ENCODE measurements at places on chromosomes 12 and 14.
A peak's percentile ranks its signal among the peaks of the same experiment; 100 is the strongest.

DNA sequence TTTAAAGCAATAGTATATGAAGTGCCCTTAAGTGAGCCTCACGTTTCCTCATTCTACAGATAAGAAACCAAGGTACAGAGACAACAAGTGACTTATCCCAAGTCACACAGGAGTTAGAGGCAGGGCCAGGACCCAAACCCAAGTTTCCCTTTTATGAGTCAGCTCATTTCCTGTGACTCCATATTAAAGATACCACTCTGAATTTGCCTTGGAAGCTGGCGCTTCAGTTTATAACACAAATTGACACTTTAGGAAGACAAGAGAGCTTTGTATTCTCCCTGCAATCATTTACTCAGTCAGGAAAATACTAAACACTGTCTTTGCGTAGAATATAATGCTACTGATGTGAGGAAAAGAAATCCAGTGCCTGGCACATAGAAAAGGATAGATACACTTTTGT is 43.2 kb downstream of the MYBPC1 start:
- no peak for DNase-seq

- no peak for DNase-seq
These were observed 62.1 kb downstream of the ACACB start for GRCh38 chr12:109178532-109178931.

- peak; percentile 80 for DNase-seq
These were observed 14.8 kb upstream of the CALM1 start for GRCh38 chr14:90381999-90382451.

GRCh38 chr14:33280646-33281045 is 342.0 kb downstream of the NPAS3 start:
- DNase-seq, result no peak

DNA sequence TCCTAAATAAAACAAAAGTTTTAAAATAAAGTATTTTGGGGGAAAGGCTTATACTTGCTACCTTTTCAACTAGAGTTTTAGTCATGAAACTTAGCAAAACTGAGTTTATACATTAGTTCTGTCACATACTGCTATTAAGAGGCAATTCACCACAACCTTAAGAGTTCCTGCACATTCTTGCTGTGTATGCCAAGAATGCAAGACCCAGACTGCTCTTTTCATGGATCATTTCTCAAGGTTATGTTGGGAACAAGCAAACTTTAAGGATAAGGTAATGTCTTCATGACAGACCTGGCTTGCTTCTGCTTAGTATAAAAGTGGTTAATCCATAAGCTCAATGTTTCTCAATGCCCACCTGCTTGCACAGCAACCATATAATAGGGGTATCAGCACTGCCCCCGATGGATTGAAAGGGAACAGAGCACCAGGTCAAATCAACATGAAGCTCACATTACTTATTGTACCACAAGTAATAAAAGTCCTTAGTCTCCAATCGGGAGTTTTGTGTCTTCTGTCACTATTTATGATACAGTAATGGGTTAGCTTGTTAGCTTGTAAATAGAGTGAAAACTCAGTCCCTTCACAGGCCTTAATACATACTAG is 67.6 kb downstream of the KIF21A start:
- no peak for DNase-seq

DNA sequence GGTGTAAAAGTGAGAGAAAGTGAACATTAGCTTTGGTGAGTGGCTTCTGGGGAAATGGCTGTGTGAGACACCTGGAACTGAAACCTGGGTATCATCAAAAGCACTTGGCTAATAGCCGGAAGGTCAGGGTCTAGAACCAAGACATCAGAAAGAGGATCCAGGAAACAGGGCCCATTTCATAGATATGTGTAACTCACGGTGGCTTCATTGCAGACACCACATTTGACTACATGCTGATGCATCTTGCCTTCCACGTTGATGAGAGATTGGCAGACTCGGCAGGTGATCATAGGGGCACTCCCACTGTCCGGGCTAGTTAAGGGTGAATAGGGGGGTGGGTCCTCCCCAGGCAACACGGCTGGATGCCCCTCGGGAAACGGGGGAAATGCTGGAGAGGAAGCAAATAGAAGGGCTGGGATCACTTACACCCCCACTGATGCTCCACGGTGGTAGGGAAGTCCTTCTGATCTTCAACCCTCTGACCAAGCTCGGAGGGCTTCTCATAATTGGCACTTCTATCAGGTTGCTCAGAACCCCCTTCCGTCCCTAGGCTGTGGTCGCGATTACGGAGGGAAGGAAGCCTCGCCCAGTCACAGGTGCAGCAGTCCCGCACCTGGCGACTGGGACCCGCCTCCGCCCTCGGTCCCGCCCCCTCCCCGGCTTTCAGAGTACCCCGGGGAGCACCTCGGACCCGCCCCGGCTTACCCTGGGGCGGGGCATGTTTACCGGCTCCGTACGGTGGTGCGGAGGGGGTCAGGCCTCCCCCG is 593 bp downstream of the PIP4P1 start:
- peak; percentile 68 for DNase-seq

DNA sequence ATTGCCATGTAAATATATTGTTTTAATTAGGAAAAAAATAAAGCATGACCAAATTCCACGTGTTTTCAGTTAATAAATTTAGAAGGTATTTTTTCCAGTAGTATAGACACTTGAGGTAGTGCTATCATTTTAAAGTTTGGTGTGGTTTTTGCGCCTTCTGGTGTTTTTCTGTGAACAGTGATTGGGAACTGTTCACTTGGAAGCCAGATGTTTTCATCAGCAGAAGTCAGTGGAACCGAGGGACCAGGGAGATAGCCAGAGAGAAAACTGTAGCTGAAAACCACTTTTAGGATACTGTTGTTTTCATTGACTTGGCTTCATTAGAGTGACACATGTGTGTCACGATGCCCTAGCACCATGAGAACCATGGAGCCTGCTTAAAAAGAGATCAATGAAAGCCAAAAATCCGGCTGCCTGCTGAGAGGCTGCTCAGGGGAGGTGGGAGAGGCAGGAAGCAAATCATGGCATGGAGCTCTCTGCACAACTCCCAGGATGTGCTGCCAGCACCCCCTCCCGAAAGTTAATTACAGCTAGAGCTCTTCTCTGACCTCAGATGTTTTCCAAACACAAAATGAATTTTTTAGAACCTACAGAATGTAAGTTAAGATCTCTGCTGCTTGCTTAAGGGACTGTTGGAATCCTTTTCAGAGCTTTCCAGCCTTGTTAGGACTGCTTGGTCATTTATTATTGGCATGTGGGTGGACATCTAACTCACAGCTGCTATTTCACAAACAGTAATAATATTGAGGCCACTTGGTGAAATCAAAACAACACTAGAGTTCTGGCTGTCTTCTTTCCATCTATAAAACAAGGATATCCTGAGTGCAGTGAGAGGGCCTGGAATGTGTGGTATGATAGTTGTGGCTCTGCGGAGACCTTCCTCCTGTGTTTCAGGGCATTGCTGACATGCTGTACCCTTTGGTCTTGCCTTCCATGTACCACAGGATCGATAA is 192.3 kb downstream of the ANO4 start:
- DNase-seq, result no peak

DNA sequence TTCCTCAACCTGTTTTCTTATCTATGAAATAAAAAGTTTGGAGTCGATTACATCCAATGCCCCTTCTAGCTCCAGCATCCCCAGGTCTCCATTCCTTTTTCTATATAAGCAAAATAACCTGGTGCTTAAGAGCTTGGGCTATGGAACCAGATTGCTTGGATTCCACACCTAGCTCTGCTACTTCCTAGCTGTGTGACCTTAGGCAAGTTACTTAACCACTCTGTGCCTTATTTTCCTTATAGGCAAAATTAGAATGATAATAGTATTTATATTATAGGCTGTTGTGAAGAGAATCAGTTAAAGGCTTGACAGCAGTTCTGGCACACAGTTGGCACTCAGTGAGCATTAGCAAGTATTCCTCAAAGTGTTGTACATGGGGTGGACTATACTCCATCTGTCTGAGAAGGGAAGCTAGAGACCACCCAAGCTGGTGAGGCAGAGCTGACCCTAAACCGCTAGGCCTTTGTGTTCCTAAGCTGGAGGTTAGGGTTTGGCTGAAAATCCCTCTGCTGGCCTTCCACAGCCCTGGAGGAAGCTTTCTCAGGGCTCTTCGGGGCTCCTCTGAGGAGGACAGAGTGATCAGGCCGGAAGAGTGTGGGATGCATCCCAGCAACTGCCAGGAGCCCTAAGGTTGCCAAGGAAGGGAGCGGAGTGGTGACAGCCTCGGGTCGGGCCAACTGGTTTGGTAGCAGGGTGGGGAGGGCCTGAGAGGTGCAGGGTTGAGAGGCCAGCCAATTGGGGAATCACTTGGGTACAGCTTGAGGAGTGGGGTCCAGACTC is 6.0 kb upstream of the KRT4 start:
- no peak for DNase-seq

DNA sequence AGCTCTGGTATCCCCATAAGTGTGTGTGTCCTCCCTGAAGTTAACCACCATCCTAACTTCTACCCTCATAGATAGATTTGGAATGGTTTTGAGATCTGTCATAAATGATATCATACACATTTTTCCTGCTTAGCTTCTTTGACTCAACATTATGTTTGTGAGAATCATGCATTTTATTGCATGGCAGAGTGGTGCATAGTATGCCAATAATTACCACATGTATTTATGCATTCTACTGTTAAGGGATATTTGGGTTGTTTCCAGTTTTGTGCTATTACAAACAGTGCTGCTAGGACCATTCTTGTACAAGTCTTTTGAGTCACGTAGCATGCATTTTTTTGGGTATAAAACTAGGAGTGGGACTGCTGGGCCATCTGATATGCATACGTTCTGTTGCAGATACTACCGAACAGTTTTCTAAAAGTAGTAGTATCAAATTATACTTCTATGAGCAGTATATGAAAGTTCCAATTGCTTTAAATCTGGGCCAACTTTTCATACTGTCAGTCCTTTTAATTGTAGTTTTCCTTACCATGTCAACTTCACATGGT is 13.4 kb downstream of the GRIP1 start:
- DNase-seq, result no peak

- no peak for DNase-seq
These were observed 659 bp downstream of the TRAFD1 start for GRCh38 chr12:112126000-112126438.

GRCh38 chr12:108685469-108686260 is 45.7 kb downstream of the CORO1C start:
- no peak for DNase-seq

DNA sequence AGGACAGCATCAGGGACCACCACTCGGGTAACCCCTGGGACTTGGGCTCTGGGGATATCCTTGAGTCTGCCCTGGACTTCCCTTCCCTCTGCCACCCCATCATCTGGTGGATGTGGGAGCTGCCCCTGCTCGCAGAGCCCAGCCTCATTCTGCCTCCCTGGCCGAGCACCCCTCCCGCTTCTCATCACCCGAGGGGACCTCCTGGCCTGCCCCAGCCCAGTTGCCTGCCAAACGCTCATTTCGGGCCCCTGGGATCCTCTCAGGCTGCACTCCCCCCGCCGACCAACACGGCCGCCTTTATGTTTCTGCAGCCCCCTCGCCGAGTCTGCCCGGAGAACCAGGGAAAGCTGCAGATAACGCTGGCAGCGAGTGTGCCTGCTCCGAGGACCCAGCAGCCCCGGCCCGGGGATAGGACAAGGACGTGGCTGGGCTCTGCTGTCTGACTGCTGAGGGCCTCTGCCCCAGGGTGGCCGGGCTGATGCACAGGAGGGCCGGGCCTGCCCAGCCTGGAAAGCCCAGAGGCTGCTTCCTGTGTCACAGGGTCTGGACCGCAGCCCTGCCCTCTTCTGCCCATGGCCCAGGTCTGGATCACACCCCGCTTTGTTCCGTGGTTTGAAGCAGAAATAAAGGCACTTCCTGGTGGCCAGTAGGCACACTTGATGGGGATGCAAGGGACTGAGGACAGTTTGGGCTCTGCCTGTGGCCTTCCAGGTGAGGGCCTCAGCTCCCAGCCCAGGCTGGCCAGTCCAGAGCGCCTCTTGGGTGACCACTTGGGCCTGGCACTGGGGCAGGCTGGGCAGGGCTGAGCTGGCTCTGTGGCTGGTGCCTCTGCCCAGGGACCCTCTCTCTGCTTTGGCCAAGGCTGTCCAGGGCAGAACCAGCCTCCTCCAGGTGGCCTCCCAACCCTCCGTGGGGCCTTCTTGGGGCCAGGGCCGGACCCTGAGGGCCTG is 4.9 kb upstream of the EXOC3L4 start:
- DNase-seq, result no peak

DNA sequence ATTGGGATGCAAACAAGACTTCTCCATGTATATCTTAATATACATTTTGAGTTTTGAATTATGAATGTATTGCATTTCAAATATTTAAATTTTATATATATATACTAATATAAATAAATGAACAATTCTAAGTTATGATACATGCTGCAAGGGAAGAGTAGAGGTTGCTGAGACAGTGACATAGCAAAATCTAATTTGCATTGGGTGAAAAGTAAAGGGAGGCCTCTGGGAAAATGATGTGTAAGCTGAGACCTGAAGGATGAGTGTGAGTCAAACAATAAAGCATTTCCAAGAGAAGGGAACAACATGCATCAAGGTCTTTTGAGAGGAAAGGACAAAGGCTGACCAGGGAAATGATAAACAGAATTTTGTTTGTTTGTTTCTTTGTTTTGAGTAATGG is 62.9 kb upstream of the PTPRQ start:
- no peak for DNase-seq

DNA sequence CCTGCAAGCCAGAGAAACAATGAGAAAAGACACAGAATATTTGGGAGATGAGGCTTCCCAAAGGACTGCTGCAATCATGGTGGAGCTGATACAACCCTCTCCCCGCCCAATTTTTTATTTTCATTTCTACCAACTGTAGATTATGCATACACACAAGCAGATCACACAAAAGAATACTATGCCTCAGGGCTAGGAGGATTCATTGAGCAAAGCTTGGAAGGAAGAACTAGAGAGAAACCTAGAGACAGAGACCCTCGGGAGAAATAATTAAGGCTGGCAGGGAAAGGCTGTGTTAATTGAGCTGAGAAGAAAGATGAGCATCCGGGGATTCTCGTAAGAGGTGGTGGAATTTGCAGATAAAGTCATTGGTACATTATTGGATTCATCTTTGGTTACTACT is 9.9 kb upstream of the WNT5B start:
- no peak for DNase-seq

- DNase-seq, result no peak
These were observed 163.7 kb upstream of the FLRT2 start for GRCh38 chr14:85366226-85366625.

- no peak for DNase-seq
These were observed 16.8 kb upstream of the MYL2 start for GRCh38 chr12:110937104-110937641.

- DNase-seq, result peak; percentile 57
These were observed 18.0 kb upstream of the MYO1H start for GRCh38 chr12:109329686-109330085.

DNA sequence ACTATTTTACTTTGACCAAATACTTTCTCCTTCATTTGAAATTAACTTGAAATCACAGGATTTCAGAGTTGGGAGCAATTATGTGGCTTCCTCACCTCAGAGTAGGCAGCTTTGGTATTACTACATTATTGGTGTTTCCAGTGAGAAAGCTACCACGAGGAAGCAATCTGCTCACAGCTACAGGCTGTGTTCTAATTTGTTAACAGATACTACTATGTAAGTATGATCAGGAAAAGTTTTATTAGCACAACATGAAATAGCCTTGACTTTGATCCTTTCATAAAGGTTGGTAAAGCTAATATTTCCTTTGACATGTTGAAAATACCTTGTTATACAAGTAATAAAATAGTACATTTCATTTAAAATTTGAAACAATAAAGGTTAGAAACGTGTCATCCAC is 30.6 kb downstream of the TAOK3 start:
- DNase-seq, result no peak

All from NCI-H1105 (cell line).